ENCODE measurements at places on chromosomes 5 and 9.
A peak's percentile ranks its signal among the peaks of the same experiment; 100 is the strongest.

GRCh38 chr5:26339576-26339975 is 698.8 kb downstream of the CDH9 start:
- no peak for DNase-seq

GRCh38 chr5:157350939-157351801 is 85.2 kb downstream of the CYFIP2 start:
- no peak for DNase-seq

DNA sequence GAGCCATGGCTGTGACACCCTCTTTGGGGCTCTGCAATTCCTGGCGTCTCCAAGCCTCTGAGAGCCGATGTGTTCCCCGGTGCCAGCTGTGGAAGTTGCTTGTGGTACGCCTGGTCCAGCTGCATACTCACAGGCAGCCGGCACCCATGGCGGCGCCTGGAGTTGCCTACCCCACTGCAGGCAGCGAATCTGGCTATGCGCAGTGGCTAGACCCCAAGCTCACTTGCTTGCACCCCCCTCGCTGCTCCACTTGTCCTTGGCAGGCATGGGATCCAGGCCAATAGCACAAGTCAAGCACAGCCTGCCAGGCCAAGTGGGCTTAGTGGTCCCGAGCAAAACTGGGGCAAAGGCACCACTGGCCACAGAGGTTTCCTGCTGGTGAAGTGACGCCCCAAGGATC is 24.7 kb upstream of the GABRA6 start:
- DNase-seq: no peak

DNA sequence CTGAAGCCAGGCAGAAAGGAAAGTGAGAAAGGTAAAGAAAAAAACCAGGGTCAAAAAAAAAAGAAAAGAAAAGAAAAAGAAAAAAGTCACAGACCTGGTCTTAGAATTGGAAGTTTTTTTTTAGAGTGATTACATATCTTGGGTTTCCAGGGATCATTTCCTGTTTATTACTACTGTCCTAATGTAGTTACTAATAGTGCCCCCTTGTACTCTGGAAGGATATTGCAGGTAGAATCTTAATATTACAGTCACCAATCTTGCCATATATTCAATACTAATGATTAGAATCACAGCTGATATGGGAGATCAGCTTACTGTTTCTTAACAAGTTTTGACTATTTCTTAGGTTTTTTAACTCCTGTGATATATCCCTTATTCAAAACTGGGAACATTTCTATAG is 543.2 kb upstream of the CDH6 start:
- DNase-seq: peak; percentile 1

DNA sequence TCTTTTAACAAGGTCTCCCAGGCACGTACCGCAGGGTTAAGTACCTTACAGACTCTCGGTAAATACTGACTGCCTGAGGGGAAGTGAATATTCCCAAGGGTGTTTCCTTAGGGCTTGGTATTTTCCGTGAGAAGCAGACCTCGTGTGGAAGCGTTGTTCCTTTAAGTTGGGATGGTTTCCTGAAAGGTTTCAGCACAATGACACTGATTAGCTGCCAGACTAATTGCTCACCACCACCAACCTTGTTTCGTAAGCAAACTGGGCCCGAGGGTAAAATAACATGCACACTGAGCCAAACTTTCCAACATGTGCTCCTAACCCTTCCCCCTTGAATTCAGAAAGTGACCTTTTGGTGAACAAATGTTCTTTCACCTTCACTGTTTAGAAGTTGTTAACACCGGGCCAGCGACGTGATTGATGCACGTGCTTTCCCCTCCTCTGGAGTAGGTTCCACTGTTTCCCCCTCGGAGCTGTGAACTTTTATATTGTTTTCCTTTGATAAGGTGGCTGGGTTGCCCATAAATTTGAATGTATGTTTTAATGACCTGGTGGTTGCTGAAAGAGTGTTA is 128.1 kb upstream of the RPS23 start:
- no peak for DNase-seq

- DNase-seq: no peak
Observed at GRCh38 chr5:167160388-167160787, 1131.1 kb upstream of the WWC1 start.

- peak; percentile 75 for DNase-seq
Observed at GRCh38 chr5:59724482-59725391, 168.8 kb downstream of the PDE4D start.

DNA sequence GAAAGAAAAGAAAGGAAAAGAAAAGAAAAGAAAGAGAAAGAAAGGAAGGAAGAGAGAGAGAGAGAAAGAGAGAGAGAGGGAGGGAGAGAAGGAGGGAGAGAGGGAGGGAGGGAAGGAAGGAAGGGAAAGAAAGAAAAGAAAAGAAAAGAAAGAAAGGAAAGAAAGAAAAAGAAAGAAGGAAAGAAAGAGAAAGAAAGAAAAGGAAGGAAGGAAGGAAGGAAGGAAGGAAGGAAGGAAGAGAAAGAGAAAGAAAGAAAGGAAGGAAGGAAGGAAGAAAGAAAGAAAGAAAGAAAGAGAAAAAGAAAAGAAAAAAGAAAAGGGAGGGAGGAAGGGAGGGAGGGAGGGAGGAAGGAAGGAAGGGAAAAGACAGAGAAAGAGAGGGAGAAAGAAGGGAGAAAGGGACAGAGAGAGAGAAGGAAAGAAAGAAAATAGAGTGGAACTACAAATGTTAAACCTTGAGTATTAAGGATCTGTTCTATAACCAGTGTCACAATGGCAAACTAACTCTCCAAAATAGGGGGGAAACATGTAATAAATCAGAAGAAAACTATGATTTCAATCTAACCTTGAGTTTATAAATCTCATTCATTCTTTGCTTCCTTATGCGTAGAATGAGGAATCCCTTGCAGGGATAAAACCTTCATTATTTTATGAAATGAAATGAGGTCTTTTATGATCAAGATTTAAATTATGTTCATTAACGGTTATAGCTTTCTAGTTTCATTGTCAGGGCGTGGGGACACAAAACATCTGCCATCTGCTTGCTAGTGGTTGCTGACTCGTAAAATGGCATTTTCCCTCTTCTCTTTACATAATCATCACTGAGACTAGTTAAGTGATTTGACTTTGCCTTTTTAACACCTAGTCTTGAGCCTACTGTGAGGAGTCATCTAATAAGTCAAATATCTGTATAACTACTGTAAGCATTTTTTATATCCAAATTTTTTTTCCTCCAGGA is 40.7 kb upstream of the RAD23B start:
- no peak for DNase-seq

DNA sequence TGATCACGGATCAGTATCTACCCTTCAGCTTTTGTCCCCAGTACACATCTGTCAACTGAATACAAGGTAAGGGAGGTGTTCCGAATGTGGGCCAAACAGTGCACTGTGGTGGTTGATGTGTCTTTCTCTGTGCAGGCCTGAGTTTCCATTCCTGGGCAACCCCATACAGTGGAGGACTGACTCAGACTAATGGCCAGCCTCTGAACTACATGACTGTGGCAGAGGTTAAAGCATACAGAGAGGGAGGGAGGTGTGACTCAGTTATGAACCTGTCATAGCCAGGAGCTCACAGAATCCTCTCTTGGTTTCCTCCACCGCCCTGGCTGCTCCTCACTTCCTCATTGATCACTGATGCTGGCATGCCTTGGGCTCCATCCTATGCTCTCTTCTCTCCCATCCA is 136.4 kb upstream of the TAS2R1 start:
- no peak for DNase-seq

GRCh38 chr9:9392755-9393154 is 1220.0 kb downstream of the PTPRD start:
- no peak for DNase-seq

DNA sequence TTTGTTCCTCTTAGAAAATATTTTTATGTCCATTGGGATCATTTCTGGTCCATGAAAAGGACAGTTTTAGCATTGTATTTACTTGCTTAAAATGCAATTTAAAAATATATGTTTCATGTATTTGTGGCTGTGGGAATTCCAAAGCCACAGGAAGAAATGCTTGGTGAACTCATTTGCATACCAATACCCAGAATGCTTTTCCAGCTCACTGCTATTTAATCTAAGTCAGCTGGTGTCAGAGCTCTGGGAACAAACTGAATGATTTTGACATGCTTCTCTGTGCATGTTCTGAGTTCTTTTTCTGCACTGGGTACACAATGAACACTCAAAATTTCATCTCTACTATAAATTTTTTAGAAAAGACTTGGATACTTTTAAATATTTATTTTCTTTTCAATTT is 482.8 kb upstream of the ARRDC3 start:
- no peak for DNase-seq
